ENCODE measurements at places on chromosomes 13 and 19.

GRCh38 chr13:108961542-108962125, 332.2 kb downstream of the MYO16 start:
- DNase-seq = peak; percentile 35

GRCh38 chr19:47371261-47371660, 22.1 kb downstream of the DHX34 start:
- DNase-seq = no peak

DNA sequence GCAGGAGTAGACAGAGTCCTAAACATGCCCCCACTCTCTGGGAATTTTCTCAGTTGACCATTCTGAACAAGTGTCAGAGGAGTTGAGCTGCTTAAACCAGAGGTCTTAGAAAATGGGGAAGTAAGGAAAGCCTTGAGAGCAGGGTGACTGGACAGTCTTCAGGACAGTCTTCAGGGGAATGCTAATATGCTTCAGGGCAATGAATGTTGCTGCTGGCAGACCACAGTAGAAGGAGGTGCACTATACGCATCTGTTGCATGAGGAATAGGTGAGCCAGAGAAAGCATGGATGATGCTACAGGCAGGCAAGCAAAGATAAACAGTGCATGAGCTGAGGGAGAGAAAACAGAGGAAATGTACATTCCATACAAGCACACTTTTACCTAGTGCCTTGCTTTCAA, 196.6 kb upstream of the GPR12 start:
- DNase-seq = no peak

- DNase-seq = no peak
Observed at GRCh38 chr13:112835796-112836195, 133.2 kb upstream of the MCF2L start.

DNA sequence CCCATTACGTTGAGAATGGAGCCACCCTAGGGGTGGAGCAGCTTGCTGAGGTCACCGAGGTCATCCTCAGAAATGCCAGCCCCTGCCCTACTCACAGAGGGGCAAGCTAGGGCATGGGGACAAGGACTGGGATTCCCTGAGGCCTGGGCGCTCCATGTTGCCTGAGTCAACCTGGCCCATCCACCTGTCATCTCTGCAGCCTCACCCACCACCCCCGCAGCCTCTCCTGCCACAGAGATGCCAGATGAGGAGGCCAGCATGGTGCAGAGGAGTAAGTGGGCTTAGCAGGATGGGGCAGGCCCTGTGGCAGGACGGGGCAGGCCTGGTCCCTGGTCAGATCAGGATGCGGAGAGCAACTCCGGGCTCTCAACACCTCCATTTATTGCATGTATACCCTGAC, 9.5 kb downstream of the NKPD1 start:
- DNase-seq = no peak

GRCh38 chr13:23679220-23679619, 109.0 kb downstream of the TNFRSF19 start:
- DNase-seq = no peak

Data from iPS DF 19.7 (cell line).